C1 segment of cervical spinal cord (tissue), 14 donors: ENCODE measurements at places on chromosomes 2 and 18.

DNA sequence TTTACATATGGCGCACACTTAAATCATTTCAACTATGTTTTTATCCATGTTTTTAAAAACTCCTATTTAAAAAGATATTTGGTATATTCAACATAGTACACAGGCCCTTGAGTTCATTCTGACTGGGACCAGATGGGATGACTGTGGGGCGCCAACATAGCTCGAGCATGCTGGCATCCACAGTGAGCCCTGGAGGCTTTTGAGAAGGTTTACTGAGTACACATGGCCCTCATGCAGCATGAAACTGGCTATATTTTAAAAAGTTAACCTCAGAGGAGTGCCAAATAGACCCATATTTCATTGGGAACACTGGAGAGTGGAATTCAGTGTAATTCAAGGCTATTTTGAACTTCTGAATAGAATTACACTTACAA, 83.6 kb downstream of the CCDC85A start:
- peak; percentile 5 for DNase-seq

- no peak for DNase-seq
Measured at GRCh38 chr18:24053211-24053610, 38.7 kb downstream of the TTC39C start.

- peak; percentile 54 for DNase-seq
Measured at GRCh38 chr2:69012310-69013141, 453 bp upstream of the ANTXR1 start.

- DNase-seq, result no peak
Measured at GRCh38 chr2:222912117-222912516, 51.3 kb downstream of the ACSL3 start.

DNA sequence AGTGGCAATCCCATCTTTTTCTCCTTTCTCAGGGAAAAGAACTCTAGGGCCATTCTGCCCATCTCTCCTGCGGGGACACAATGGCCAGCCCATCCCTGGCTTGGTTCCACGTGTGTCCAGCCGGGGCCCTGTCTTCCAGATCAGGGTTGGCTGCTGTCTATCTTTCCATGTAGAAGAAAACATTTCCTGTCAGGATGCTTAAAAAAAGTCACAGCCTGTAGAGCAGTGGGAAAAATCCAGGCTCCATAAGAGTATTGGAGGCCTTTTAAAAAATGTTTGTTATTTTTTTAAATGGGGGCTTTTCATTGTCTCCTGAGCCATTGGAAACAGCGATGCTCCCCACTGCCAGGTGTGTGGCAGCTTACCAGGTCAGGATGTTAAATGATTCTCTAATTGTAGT, 105.6 kb downstream of the TGFA start:
- no peak for DNase-seq

- DNase-seq, result no peak
Measured at GRCh38 chr2:231176066-231176465, 22.4 kb upstream of the ARMC9 start.

DNA sequence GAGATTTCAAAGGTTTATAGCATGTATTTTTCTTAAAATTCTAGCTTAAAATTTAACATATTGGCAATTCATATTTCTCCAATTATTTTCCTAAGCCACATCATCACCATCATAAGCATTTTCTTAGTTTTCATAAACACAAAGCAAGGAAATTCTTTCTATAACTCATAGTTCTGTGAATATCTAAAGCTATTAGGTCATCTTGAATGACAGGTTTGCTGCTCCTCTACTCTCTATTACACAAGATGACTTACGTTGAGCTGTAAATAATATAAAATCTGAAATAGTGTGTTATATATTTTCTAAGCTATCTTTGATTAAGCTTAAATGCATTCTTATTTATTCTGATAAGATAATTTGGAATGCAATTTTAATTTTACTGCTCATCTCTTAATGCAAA, 984.6 kb upstream of the CNTNAP5 start:
- no peak for DNase-seq

DNA sequence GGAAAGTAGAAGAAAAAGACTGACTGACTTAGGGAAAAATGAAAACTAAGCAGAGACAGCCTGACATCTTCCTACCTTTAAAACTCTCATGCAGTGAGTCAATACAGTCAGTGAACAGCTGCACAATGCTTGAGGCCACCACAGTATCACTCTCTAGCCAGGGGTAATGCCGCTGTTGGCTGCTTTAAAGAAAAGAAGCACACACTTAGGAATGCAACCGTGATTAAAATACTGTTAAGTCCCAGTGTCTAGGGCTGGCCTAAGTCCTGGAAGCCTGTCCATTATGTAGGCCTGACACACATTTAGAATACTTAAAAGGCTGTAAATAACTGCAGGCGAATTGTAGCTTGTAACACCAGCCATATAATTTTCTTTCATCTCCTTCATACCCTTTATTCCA, 50.7 kb downstream of the SIGLEC15 start:
- no peak for DNase-seq

DNA sequence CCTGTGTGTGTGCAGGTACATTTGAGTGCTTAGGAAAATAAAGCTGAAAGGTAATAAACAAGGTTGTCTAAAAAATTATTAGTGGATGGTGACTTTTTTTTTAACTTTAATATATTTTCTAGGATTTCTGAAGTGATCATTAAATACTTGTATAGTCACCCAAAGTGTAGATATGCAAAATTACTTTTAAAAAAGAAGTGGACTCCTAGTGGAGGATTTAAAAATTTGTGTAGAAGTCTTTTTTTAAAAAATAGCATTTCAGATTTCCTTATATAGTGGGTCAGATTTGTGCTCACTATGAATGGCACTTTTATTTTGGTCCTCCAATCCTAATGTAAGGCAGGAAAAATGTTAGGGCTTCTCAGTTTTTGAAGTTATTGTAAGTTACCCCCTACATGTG, 3.9 kb downstream of the GORASP2 start:
- no peak for DNase-seq

DNA sequence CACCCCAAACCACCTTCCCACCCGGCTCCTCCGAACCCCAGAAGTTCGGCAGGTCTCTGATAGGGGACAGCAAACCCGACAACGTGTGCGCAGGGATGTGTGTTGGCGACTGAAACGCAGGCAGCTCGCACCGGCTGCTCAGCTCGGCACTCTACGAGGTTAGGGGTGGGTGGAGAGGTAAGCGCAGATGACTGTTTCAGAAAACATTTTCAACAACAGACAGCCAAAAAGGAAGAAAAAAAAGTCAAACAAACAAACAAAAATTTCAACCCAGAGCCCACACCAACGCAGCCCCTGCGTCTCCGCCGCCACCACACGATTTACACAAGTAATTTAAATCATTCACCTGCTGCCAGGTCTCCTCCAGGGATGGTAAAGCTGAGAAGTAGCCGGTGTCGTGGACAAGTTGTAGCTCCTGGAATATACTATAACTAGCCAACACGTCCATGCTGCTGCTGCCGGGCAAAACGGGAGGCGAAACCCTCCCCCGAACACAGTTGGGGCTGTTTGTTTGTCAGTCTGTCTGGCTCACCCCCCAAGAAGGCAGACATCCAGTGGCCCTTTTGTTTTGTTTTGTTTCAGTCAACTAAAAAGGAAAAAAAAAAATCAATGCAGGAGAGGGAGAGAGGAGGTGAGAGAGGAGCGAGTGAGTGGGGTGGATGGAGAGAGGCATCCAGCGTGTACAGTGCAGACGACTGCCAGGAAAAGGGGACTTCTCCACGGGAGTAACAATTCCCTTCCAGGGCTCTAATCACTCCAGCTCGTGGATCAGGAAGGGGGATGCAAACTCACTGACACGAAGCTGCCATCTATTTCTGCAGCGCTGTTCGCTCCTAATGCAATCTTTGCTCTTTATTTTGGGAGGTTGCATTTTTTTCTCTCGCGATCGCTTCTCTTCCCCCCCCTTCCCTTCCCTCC, at the start of gene KLF7:
TSS of gene KLF7 (minus strand) at position 828 of the 918 bp plus-strand sequence. CDS start at position 448, 380 bp downstream.
- DNase-seq, result peak; percentile 60

DNA sequence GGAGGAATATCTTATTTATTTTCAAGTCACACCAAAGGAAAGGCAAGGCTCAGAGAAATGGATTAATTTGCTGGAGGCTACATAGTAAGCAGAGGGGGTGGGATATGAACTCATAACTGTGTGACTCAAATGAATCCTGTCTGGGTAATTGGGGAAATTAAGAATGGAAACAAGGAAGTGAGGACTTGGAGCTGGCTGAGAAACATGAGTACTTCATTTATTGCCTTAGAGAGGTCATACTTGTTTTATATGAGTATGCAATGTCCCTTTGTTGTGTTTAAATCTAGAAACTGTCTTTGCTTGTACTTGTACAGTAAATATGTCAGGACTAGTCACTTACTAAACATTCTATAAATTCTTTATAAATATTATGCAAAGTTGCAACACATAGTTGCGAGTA, 2166.7 kb upstream of the PIK3C3 start:
- no peak for DNase-seq

DNA sequence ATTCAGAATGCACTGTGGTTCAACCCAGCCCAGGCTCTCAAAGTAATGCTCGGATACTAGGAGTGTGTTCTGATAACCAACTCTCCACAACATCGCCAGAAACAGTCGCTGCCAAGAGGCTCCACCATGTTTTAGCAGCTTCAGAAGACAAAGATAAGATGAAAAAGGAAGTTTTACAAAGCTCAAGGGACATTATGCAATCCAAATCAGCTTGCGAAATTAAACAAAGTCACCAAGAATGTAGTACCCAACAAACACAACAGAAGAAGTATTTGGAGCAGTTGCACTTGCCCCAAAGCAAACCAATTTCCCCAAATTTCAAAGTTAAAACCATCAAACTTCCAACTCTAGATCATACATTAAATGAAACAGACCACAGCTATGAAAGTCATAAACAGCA, 360.9 kb downstream of the XIRP2 start:
- no peak for DNase-seq

DNA sequence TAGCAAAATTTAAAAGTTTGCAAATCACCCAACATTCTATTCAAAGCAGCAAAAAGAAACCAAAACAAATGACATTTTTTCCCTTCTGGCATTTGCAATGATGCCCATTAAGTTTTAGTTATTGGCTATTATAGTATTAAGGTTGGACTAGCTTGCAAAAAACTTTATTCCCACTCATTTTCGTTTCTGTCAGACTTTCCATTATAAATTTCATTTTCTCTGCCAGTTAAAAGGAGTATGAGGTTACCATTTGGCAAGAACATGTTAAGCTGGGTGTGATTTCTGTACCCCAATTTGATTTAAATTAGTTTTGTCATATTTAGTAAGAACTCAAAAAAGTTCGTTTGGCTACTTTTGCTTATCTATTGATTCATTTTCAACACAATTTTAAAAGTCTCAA, 187.9 kb downstream of the TCF4 start:
- DNase-seq, result no peak

- no peak for DNase-seq
Measured at GRCh38 chr2:1698188-1698945, 45.9 kb downstream of the PXDN start.

DNA sequence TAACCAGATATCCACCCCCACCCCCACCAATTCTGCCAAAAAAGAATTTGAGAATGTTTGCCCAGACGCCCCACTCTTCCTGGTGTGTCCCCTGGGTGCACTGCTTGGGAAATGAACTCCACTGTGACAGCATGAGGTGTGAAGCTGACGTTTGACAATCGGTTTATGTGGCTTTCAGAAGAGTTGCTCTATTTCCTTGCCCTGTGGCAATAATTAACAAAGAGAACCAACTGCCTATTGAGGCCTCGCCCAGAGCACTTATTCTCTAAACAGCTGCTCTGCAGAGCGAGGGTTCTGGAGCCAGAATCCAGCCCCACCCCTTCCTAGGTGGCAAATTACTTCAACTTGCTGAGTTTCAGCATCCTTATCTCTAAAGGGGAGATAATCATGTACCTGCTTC, 115.8 kb upstream of the SIX3 start:
- DNase-seq, result no peak

DNA sequence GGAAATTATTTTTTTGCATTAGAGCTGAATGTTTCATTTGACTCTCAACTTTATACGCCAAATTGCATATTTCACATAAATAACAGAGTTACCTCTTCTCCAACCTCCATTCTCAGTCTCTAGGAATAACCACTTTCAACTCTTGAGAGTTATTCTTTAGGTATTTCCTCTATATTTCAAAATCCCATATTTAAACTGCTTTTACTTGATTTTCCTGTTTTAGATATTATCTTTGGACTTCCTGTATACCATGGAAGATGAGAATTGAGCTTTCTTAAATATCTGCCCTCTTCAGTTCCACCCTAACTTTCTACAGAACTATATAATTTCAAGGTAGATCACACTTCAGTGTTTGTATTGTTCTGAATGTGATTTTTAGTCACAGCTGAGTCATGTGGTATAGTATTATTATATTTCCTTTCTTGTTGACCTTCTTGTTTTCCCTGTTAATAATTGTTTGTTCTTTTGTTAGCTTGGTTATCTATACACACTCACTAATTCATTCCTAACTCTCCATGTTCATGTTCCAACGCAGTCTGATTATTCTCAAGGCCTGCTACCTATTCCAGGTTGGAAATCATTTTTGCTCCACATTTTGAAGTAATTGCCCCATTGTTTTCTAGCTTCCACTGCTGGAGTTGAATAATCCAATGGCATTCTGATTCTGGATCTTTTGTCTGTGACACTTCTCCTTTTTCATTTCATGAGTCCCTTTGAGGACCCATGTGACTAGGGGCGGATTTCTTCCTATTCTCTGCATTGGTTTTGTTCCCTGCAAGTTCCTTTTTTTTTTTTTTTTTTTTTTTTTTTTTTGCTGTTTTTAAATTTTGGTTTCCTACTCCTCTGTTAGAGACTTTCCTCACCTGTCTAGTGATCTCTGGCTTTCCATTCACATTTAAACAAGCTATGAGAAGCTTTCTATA, 156.8 kb upstream of the RBMS1 start:
- no peak for DNase-seq

GRCh38 chr18:55100817-55101457, 141.7 kb upstream of the CCDC68 start:
- DNase-seq, result no peak

DNA sequence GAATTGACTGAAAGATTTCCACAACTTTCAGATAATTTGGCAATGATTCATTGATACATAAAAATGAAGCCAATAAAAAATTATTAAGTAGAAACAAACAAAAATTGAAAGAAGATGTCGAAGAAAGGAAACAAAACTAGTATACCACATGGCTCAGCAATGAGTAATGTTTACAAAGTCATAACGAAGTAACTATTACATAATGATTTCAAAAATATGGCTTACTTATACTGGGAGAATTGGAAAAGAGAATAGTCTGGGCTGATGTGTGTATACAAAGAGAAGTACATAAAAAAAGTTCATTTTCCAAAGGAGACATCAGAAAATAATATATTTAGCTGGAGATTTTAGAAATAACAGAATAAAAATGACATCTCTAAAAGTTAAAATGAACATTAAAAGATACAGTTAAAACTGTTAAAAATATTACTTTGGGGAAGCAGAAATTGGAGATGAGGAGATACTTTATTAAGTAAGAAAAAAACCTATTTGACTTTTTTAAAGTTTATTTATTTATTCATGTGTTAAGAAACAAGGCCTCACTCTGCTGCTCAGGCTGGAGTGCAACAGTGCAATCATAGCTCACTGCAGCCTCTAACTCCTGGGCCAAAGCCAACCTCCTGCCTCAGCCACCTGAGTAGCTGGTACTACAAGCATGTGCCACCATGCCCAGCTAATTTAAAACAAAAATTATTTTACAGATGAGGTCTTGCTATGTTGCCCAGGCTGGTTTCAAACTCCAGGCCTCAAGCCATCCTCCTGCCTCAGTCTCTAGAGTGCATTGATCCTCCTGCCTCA, 409.7 kb upstream of the PIK3C3 start:
- no peak for DNase-seq
